AG04450 (cell line): ENCODE measurements at places on chromosomes 2 and 18. TPM values are rescaled to one million over a fixed set of nuclear protein-coding genes. Genes with fewer than 3 reads are reported as not detected.

KDM3A gene
- polyA plus RNA-seq = 24.2 and 33.0 TPM in 2 replicates

MPP4 gene
- 8.6 and 9.1 TPM in 2 replicates for polyA plus RNA-seq

CD28 gene
- polyA plus RNA-seq = not detected in 2 replicates

NOSTRIN gene
- 0.10 TPM in 1 of 2 replicates, not detected in the other for polyA plus RNA-seq

GRCh38 chr2:143968860-143969259 is 551.1 kb downstream of the ZEB2 start:
- DNase-seq = no peak

GRCh38 chr2:235433860-235434259 is 60.0 kb upstream of the AGAP1 start:
- DNase-seq = no peak

DNA sequence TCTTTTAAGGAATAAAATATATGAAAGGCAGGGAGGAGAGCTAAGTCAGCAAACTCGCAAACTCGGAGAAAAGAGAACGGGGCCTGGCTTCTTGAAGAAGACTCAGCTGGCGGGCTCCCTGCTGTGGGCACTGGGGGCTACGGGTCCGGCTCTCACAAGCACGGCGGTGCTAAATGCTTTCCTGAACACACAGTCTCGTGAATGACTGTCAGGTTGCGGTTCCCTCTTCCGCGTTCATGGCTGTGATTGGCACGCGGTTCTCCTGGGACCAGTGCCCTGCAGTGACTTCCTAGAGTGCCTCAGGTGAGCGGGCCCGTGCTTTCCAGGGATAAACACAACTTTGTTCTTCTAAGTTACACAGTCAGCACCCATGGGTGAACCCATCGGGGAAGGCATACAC is 208.4 kb downstream of the HDAC4 start:
- no peak for DNase-seq

- no peak for DNase-seq
Observed at GRCh38 chr2:189409647-189410046, 31.6 kb upstream of the WDR75 start.

GRCh38 chr2:168519534-168520308 is 63.6 kb downstream of the CERS6 start:
- DNase-seq = no peak
